ENCODE measurements at places on chromosomes 4 and X.

- no peak for DNase-seq
These were observed 7.6 kb upstream of the GJB1 start for GRCh38 chrX:71215338-71215912.

GRCh38 chr4:125714049-125714448, 399.3 kb downstream of the FAT4 start:
- DNase-seq = no peak

DNA sequence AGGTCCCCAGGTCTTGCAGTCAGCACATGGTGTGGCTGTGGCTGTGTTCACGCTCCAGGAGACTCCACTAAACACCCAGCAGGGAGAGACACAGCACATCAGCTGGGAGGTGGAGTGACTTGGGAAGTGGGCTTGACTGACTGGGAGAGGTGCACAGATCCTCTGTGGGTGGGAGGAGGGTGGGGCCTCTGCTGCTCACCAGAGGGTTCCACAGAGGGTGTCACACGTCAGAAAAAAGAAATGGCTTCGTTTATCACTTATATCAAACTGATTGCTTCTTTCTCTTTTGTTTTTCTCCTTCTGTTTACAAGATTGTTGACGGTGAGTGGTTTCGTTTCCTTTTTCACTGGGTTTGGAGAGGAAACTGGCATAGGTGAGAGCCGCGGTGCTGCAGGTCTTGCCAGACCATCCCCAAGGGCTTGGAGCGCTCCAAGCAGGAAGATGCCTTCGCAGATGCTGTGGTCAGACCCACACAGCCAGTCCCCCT, 24.8 kb upstream of the FAM193A start:
- DNase-seq = no peak

DNA sequence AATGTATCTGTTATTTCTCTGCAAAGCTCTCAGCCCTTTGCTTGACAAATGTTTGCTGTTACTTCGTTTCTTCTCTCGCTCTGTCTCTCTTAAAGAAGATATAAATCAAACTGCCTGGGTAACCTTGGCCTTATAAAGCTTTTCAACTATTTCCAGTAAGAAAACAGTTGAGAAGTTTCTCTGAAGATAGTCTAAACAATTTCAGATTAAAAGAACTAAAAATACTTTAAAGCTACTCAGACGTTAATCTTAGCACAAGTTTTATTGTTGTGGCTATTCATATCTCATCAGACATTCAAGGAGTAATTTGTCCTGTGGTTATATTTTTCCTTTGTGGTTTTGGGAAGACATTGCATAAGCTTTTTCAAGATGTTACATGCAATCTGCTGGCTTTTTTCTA, 22.6 kb downstream of the HOPX start:
- no peak for DNase-seq

GRCh38 chr4:47195706-47196105, 164.3 kb downstream of the GABRB1 start:
- DNase-seq = no peak

DNA sequence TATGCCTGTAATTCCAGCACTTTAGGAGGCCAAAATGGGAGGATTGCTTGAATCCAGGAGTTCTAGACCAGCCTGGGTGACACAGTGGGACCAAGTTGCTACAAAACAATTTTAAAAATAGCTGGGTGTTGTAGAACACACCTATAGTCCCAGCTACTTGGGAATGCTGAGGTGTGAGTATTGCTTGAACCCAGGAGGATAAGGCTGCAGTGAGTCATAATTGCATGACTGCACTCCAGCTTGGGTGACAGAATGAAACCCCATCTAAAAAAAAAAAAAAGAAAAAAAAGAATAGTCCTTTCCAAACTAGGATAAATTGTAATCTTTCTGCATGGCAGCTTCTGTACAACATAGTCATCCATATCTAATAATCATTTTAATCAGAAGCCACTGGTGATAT, 270.1 kb upstream of the INTU start:
- no peak for DNase-seq

DNA sequence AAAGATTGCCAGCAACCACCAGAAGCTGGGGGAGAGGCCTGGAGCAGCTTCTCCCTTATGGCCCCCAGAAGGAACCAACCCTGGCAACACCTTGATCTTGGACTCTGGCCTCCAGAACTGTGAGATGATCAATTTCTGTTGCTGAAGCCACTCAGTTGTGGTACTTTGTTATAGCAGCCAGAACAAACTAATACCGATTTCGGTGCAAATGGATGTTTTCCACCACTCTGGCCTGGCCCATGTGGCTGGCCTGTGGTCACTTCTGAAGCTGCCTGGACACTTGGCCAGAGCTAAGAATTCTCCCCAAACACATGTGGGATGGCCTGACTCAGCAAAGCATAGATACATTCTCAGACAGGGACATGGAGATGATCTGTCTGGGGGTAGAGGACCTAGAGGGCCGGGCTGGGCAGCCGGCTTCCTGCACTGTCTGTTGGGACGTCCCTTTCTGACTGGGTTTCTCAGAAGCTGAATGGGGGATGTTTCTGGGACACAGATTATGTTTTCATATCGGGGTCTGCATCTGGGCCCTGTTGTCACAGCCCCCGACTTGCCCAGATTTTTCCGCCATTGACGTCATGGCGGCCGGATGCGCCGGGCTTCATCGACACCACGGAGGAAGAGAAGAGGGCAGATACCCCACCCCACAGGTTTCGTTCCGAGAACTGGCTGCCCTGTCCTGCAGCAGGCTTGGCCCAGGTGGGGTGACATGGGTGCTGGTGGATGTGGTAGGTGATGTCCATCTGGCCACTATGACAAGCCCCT, 4.1 kb downstream of the FOXP3 start:
- DNase-seq = no peak

DNA sequence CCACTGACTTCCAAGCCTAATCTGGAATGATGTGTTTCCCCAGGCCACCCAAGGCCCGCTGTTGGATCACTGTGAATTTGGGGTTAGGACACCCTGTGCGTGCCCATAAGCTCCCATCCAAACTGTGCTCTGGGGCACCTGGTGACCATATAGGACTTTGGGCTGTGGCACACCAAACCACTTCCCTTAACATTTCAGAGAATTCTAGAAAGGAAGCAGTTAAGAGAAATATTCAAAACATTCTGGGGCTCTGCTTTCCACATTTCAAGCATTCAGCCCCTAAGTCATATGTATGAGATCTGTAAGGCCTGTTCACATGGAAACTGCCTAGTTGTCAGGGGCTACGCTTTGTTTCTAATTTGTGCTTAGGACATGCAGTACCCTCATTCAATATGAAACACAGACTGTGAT, 14.4 kb downstream of the VGLL1 start:
- no peak for DNase-seq

DNA sequence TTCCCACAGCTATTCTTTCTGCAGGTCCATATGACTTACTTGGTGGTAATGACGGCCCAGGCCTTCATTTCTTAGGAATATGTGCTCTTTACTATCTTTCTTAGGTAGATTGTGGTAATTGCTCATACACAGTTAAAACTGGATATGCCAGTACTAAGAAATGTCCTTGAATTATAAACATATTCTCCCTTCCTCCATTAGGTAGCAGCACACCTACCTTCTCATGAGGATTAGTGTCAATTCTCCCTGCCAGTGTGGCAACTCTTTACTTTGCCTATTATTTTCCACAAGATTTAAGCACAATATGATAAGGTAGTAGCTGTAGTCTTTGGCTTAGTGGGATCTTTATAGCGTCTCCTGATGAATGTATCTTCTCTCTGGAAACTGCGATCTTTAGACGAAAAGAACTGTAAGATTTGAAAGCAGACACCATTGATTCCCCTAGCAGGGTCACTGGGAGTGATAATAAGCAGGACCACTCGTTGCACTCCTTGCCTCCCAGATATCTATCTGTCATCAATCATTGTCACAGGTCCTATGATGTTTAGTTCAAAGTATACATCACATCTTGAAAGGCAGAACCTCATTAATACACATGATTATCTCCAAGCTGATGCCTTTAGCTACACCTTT, 1240.7 kb downstream of the C4orf33 start:
- no peak for DNase-seq

DNA sequence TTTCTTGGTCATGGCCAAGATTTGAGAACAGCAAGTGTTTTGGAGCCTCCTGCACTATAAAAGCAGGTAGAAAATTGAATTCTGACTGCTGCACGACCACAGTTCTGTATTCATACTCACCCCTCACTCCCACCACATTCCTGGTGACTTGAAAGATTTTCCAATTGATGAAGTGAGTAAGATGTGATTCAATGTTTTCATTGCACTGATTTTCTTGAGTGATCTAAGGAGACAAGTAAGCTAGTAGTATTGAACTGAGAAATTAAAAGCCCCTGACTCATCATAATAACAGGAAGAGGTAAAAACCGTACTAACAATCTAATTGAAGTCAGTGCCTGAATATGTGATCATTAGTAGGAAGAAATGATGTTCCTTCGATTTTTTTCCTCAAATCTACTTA, 6.1 kb upstream of the SEC24D start:
- no peak for DNase-seq

DNA sequence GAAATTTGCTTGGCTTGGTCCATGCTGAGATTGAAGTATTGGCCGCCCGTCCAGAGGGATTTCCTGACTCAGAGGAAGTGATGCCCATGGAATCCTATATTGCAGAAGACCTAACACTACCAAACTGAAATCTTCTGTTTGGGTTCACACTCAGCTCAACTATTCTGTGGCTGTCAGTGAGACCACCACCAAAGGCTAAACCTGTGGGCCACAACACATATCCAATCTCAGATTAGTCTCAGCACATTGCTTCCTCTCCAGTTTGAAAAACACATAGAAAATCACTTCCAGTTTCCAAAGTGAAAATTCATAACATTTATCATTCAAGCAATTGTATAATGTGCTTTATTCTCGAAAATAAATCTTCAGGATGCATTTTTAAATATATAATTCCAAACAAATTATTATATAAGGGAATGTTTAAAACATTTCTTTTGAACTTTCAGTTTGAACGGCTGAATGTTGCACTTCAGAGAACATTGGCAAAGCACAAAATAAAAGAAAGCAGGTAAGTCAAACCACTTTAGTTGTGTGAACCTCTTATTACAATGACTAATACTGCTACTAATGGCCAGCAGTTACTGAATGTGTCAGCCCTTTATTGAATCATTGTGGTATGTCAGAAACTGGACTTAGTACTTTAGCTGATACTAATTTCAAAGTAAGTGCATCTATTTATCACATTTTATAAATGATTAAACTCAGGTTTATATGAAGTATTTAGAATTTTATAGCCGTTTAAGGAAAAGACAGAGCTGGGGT, 37.0 kb downstream of the GUCY1A1 start:
- DNase-seq = no peak

- DNase-seq = no peak
These were observed 140.0 kb upstream of the BCOR start for GRCh38 chrX:40237731-40238178.

GRCh38 chr4:13957871-13958270, 330.3 kb upstream of the BOD1L1 start:
- DNase-seq = no peak

GRCh38 chr4:84726356-84726755, 143.4 kb downstream of the CDS1 start:
- no peak for DNase-seq

DNA sequence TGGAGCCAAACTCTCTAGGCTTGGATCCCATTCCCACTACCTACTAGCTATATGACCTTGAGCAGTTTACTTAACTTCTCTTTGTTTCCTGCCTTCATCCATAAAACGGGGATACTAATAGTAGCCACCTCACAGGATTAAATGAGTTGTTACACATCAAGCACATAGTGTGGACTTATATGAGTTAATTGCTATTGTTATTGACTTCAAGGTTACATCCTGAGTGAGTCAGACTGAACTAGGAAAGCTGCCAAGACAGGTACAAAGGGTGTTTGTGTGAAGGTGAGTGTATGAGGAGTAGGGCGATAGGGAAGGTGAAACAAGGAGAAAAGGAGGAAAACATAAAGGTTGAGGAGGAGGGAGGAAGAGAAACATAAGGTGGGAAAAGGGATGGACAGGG, 32.2 kb downstream of the TFDP3 start:
- DNase-seq = no peak

Measured in NCI-H1436 (cell line).